Ascending aorta (tissue), 2 donors: ENCODE measurements at places on chromosomes 13 and 19. TPM values are rescaled to one million over a fixed set of nuclear protein-coding genes. Genes with fewer than 3 reads are reported as not detected.

DNA sequence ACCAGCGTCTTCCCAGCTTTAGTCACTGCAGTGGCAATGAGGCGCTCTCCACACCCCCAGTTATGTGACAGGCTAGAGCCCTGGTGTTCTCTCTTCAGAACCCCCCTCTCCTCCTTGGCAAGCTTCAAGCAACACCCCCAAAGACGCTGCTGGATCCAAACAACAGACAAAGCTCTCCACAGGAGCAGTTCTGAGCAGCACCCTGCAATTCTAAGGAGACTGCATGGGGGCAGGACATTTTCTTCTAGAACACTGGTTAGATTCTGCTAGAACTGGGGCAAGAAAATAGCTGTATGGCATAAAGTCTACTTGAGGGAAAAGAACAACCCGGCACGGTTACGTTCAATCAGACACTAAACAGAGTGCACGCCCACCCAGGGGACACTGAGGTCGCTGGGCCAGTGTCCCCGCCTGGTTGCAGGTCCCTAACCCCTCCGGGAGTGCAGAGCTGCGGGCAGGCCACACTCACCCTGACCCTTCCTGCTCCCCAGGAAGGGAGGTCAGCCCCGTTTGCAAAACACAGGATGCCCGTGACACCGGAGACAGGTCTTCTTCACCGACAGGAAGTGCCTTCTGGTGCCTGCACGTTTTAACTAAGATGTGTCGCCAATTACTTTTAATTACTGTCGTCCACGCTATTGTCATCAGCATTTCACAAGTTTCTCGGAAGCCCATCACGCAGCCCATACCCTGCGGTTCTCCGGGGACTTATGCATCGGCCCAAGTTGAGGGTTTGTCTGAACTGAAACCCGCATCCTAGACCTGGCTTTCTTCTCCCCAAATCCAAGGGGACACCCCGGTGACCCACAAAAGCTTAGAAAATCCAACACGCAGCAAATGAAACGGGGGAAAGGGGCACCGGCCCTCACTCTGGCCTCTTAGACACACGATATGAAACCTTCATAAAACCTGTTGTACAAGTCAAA, 943 bp downstream of the GJB6 start:
- DNase-seq: no peak

- DNase-seq: no peak
Measured at GRCh38 chr13:42110410-42111155, 62.1 kb downstream of the DGKH start.

Gene ZNF221
- total RNA-seq: 2.6 TPM

Gene CLDN10
- 0.85 TPM for total RNA-seq

GRCh38 chr19:58382997-58383603, 2.3 kb upstream of the ZNF837 start:
- no peak for DNase-seq

GRCh38 chr19:23436944-23437343, 41.7 kb upstream of the ZNF91 start:
- no peak for DNase-seq

DNA sequence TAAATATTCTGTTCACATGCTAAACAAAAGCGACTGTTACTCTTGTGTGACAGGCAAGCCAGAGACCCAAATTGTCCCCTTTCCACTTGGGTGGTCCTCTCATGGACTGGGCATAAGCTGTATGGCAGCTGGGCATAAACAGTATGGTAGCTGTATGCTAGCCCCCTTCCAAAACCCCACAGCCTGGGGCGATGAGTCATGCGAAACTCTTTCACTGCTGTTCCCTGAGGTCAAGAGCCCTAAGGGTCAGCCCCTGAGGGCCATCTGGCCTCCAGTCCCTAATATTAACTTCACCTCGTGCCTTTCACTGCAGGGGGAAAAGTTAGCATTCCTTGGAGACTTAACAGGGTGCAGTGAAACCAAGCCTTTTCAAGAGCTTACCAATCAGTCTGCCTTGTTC, 45.6 kb upstream of the ZNF562 start:
- no peak for DNase-seq

Gene CD37
- total RNA-seq: 15.6 TPM

- no peak for DNase-seq
Measured at GRCh38 chr19:34135054-34135800, 37.1 kb upstream of the LSM14A start.

Gene CYP4F2
- 83.0 TPM for total RNA-seq
